OCI-LY7 (cell line): ENCODE measurements at places on chromosomes 12 and 14. TPM values are rescaled to one million over a fixed set of nuclear protein-coding genes. Genes with fewer than 3 reads are reported as not detected.

The TMEM179 gene
- not detected in 2 replicates for total RNA-seq

The INHBE gene
- 3.4 and 4.0 TPM in 2 replicates for total RNA-seq

The PLA2G1B gene
- total RNA-seq = not detected in 2 replicates

The POTEG gene
- 2.0 and 2.8 TPM in 2 replicates for total RNA-seq

The ERBB3 gene
- total RNA-seq = 0.83 TPM in 1 of 2 replicates, not detected in the other

The KCNA5 gene
- not detected in 2 replicates for total RNA-seq

The KCNK10 gene
- 0.68 and 1.00 TPM in 2 replicates for total RNA-seq

The CLEC4A gene
- 0.41 and 0.99 TPM in 2 replicates for total RNA-seq

The SLC2A14 gene
- total RNA-seq = 0.31 and 0.48 TPM in 2 replicates

The CNTN1 gene
- total RNA-seq = not detected in 2 replicates

The NXPH4 gene
- 9.8 and 10.5 TPM in 2 replicates for total RNA-seq

The TAS2R43 gene
- 3.0 and 3.1 TPM in 2 replicates for total RNA-seq
